Stimulated activated naive CD4-positive, alpha-beta T cell treated with Interleukin-2 at 50 U/mL for 16 hours (primary cell): ENCODE measurements at places on chromosomes 5 and 9.

DNA sequence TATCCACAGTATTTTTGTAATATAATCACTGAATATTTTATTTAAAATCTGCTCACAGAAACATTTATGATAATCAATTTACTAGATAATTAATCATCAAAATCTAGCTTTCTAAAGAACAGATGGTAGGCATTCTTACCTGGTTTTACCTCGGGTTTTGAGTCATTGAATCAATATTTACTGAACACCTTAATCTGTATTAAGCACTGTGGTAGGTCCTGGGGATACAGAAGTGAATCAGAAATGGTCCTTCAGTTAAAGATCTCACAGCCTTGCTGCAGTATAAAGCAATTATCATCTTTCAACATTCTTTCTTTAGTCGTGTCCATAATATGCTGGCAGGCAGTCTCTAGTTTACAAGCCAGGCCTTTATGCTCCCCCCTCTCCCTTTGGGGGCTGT, 2.0 kb upstream of the MEIKIN start:
- DNase-seq, result no peak

DNA sequence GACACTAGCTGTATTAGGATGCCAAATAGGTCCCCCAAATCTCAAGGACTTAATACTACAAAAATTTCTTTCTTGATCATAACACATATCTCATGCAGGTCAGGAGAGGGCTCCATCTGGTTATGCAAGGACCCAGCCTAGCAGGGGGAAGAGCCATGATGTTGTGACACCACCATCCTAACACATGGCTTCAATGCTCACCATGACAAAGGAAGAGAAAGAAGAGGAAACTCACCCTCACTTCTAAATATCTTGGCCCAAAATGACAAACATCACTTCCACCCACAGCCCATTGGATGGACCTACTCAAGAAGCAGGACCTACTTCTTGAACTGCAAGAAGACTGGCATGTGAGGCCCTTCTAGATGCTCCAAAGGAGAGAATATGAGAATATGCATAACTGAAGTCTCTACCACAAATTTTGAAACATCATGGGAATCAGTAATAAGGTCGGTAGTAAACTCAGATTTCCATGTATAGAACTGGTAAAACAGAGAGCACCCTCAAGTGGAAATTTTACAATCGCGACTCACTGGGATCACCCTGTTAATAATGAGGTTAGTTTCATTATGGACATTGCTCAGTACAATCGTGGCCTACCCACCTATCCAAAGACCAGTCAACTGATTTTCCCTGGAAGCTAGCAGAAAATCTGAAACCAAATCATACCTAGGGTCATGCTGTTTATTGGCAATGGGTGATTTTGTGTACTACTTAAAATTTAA, 308.2 kb downstream of the ACTL7B start:
- no peak for DNase-seq

DNA sequence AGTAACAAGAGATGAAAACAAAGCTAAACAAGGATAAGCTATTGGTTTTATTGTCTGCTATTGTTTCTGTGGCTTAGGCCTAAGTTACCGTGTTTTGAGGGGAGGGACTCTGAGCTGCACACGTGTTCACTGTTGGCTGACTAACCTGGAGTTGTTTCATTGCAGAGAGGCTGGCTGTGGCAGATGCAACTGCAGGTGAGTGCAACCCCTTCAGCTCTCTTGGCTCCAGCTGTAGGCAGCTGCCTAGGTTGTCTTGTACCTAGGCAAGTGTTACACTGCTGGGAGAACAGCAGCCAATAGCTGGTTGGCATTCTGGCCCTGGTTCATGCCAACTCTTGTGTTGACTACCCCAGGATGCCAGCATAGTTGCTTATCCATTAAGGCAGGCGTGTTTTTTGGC, 17.6 kb upstream of the MATR3 start:
- DNase-seq, result no peak

- no peak for DNase-seq
These were observed 49.5 kb downstream of the MRRF start for GRCh38 chr9:122314165-122314564.
